ENCODE measurements at places on chromosomes 16 and 17.

GRCh38 chr16:14289692-14290340 is 218.7 kb downstream of the MRTFB start:
- DNase-seq: no peak

DNA sequence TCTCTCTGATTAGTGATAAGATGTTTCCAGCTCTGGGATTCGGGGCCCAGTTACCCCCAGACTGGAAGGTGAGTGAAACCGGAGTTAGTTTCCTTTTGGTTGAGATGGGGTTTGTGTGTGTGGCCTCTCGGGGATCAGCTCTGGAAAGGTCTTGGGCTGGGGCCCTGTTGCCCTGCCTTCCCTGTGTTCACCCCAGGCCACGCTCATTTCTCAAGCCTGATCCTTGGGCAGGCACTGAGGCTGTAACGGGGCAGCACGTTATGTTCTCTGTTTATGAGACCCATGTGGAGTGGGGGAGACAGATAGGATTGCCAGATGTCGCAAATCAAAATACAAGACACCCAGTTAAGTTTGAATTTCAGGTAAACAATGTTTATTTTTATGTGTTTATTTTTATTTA is 35.5 kb downstream of the CPNE2 start:
- DNase-seq: no peak

DNA sequence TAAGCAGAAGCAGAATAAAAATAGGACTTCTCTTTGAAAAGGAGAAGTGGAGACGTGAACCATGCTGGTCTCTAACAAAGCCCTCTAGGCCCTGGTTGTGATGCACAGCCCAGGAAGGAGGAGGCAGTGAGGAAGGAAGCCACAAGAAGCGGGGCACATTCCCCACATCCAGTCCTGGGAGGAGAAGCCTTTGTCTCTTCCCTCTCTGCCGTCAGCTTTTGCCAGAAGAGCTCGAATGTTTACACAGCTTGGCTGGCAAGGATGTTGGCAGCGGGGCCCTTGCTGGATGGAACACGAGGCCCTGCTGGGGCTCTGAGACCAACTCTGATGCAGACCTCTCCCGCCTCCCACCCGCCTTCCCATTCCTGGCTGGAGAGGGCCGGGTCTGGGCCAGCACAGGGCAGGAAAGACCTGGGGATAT is 91.3 kb downstream of the MAF start:
- DNase-seq: no peak

DNA sequence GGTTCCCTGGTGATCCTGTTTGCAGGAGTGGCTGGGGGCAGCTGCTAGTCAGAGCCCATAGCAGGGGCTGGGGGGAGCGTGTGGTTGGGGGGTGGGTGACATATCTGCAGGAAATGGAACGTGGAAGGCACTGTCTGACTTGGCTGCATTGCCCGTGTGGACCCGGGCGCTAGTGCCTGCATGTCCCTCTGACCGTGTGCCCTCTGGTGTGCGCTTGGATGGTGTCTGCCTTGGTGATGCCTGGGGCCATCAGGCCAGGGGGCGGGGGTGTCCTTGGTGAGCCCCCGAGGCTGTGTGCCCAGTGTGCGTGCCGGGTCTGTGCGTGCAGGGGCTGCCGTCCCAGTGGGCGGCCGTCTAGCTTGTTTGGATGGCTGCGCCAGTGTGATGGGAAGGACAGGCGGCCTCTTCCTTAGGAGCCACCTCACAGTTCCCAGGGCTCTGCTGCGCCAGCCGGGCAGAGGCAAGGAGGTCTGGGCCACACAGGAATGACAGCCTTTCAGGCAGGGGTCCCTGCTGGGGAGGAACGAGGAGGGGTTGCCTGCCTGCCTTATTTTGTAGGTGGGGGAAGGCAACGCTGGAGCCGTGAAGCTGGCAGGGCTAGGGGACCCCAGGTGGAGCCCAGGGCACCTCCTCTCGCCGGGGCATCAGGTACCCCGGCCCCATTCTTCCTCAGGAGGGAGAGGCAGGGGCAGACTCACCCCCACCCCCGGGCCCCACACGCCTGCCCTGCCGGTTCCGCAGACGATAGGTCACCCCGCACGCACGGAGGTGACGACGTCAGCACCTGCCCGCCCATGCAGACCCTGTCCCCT is 693 bp downstream of the NDRG4 start:
- no peak for DNase-seq

GRCh38 chr16:84922351-84923120 is 88.8 kb downstream of the ZDHHC7 start:
- no peak for DNase-seq
